Ecto neural progenitor cell (in vitro differentiated cells): ENCODE measurements at places on chromosomes 3 and 15.

DNA sequence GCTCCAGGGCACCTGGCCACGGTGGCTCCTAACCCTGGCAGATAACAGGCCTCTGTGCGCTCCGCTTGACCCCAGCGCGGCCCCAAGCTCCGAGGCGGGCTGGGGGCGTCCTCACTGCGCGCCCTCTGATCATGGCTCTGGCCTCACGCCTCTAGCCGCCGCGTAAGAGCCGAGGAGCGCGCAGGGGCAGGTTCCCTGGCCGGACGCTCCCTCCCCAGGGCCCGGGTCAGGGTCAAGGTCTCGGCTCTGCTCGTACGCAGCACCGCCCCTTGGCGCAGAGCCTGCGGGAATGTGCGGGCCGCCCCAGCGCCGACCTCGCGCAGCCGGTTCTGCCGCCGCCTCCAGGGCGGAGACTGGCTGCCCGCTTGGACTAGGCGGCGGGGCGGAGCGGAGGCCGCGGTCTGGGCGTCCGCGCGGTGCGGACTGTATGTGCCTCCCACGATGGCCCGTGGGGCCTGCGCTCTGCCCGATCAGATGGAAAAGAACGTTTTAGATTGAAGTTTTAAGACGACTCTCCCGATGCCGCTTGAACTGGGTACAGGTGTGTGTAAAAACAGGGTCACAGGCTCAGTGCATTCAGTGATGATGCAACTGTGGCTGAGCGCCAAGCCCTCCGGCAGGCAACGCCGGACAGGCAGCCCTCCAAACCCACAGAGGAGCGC is 40.8 kb downstream of the CHST14 start:
- peak; percentile 75 for DNase-seq

DNA sequence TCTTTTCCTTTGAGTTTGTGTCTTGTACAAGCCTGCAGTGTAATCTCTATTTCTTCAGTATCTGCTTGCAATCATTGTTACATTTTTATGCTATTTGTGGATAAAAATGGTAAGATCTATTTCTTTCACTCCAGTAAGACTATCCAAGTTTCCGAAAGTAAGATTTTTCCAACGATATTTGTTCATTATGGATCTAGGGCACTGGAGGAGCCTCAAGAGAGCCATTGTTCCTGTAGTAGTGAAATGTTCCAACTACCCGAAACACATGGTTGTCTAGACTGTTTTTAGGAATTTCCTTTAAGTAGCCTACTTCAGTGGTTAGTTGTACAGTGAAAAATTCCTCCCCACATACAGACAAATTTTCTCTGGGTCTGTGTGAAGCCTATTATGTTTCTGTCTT is 597.4 kb downstream of the RSL24D1 start:
- no peak for DNase-seq

- no peak for DNase-seq
These were observed 110.3 kb downstream of the HCN4 start for GRCh38 chr15:73258271-73259108.

- DNase-seq: no peak
These were observed 99.6 kb downstream of the ABI3BP start for GRCh38 chr3:100893590-100893989.

DNA sequence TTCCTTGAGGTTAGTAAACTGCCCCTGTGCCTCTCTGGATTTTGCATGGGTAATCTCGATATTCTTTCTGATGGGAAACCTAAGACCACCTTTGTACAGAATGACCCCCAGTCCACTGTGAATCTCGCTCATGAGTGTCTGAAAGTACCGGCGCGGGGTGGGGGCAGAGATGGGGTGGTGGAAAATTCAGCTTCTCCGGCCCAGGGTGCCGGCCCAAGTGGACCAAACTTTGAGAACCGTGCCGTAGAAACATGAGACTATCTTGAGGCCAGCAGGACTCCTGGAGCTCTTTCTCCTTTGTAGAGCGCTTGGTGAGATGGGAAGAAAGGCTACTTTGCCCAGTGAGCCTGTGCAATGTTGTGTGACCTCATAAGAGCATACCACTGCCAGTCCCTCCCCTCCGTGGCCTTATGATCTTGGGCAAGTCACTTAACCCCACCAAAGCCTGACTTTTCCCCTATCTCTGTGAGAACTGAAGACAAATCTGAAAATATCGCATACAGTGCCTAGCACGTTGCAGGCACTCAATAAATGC is 40.4 kb upstream of the VEPH1 start:
- no peak for DNase-seq

DNA sequence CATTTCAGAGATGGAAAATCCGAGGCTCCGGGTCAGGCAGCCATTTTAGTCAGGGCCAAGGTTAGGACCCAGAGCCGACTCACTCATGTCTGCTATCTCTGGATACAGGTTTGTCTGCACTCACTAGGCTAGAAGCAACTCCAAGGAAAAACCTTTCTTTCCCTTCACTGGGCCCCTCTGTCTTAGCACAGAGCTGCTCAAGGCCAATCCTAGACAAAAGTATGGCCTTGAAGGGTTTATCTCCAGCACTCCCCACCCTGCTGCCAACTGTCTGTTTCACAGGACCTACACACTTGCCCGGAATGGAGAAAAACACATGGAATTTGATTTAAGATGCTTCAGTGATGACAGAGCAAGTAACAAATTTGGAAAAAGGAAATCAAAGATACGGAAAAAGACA is 25.6 kb downstream of the ACAN start:
- DNase-seq: no peak

- no peak for DNase-seq
These were observed 19.7 kb downstream of the GPR171 start for GRCh38 chr3:151183265-151183671.

GRCh38 chr15:71056111-71056510 is 59.2 kb upstream of the THSD4 start:
- DNase-seq: no peak

- DNase-seq: no peak
These were observed 19.3 kb downstream of the SPRED1 start for GRCh38 chr15:38271895-38272294.

DNA sequence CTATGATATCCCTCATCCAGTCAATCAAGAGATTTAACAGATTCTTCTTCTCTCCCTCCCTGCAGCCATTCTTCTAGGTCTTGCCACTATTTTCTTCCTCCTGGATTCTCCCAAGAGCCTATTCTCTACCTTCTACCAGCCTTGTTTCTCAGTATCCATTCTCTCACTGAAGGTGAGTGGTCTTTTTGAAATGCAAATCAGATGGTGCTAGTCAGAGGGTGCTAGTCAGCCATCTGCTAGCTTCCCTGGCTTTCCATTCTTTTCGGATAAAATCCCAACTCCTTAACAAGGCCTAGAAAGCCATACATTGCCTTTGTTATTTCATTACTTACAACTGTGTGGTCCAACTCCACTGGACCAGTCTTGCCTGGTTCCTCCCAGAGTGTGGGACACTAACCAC is 734.3 kb upstream of the CFAP20DC start:
- DNase-seq: no peak

- DNase-seq: no peak
These were observed 445.1 kb upstream of the RBMS3 start for GRCh38 chr3:28835751-28836150.

- no peak for DNase-seq
These were observed 791.3 kb upstream of the LMCD1 start for GRCh38 chr3:7710284-7710683.

GRCh38 chr3:119309591-119309990 is 15.4 kb downstream of the ARHGAP31 start:
- DNase-seq: no peak

DNA sequence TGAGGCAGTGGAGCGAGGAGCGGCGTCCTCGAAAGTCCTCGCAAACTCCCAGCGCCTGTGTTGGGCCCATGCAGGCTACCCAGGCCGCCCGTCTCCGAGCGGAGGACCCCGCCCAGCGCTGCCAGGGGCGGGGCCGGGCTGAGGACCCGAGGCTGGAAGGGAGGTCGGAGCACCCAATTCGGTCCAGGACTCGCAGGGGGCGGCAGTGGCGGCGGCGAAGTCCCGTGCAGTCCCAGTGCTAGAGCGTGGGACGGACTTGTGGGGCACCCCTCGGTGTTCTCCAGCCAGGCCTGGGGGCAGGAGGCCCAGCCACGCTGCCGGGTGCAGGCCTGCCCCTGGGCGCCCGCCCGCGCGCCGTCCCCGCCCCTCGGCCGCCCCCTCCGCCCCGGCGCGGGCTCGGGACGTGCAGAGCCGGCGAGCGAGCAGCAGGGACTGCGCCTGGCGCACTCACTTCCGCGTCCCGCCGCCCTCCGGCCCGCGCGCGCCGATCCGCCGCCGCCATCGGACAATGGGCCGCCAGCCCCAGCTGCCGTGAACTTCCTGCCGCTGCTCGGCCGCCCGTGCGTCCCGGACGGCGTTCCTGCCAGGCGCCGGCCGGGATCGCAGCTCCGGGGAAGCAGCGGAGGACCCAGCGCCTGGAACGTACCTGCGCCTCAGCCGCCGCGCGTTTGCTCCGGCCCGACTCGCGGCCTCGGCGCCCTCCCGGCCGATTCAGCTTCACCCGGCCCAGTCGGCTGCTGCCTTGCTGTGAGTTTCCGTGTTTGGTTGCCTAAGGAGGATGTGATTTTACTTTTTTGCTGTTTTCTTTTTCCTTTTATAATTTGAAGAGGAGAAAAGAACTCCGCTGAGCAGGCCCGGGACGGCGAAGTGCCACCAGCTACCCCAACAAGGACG is 596 bp upstream of the LIMD1 start:
- peak; percentile 83 for DNase-seq

DNA sequence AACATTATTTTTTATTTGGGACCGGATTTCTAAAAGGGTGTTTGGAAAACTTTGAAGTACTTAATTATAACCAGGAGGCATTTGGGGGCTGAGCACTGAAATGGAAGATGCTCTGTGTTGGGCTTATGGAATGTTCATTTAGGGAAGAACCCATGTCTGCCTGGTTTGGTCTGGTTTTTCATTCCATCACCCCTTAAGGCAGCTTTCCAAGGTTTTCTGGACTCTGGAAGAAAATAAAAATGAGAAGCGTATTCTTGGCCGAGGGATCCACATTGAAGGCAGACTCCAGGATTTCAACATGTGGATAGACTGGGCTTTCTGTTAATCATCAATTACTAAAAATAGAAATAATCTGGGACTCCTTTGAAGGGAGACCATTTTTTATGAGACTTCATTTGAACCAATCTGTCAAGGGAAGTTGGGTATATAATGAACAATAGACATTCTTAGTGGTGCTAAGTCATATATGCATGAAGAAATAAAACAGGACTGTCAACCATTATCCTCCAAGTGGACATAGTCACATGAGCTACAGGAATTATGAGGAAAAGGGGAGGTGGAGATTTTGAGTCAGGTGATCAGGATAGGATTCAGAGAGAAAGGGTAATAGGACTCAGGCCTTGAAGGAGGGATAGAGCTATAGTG is 270.5 kb upstream of the ADAMTS9 start:
- no peak for DNase-seq
